ENCODE measurements at places on chromosomes 16 and 17.

GRCh38 chr17:38921756-38922411 is 3.5 kb upstream of the LASP1NB start:
- no peak for DNase-seq

- DNase-seq, result no peak
Observed at GRCh38 chr17:804541-805435, 22.6 kb downstream of the MRM3 start.

DNA sequence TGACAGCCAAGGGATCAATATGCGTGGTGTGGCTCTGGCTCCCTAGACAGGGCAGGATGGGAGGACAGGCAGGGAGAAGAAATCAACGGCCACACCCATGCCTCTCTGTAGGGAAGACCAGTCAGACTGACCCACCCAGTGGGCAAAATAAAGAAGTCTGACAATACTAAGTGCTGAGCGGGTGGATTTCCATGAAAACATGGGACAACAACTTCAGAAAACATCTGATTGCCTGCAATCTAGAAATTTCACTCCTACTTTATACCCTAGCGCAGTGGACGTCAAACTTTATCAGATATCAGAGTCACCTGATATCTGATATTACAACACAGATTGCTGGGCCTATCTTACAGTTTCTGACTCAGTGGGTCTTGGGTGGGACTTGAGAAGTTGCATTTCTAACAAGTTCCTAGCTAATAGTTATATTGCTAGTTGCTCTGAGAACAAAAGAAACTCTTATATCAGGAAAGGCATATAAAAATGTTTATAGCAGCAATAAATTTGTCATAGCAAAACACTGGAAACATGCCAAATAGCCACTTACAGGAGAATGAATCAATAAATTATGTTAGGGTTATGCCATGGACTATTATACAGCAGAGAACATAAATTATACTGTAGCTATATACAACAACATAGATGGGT is 38.4 kb downstream of the C17orf67 start:
- no peak for DNase-seq

DNA sequence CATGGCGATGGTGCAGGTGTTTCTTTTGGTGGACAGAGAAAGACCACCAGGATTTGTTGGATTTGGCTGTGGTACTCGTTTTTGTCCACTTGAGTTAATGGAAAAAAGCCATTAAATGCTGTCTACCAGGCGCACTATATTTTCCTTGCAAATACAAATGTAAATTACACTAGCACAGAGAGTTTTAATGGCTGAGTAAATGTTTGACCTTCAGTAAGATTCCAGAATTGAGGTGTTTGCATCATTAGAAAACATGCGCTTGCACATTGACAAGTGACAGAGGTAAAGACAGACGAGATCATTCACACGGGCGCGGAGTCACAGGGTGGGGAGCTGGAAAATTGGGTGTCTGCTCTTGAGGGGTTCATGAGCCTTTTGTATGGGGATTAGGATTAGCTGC is 53.5 kb upstream of the AKTIP start:
- no peak for DNase-seq

GRCh38 chr17:51121620-51122472 is 1.2 kb upstream of the SPAG9 start:
- peak; percentile 94 for DNase-seq

DNA sequence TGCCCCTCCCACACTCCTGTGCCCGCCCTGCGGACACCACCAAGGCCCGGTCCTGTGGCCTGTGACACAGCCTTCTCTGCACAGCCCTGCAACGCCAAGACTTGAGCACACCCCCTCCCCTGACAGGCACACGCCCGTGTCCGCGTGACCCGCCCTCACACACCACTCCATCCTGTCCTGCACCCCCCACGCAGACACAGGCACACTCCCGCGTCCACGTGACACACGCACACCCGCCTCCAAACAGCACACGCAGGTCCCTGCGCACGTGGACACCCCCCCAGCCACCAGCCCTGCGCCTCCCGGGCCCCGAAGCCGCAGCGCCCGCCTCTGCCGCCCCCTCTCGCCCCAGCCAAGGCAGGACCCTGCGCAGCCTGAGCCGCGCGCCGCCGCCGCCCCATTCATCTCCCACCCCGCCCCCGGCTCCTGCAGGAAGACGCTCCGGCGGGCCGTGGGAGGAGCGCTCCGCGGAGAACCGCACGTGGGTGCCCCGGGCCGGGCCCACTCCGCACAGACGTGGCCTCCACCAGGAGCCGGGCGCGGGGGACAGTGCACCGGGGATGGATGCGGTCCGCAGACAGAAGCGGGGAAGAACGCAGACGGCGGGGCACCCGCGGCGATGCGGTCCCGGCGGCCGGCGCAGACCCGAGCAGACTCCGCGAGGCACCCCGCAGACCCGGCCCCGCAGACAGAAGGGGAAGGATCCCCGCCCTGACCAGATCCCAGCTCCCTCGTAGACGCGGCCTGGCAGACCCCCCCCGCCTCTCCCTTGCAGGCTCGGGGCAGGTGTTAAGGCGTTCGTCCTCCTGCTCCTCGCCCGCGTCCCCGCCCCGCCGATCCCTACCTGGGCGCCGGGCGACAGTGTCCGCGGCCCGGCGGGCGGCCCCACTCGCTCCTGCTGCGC is 506 bp downstream of the CAMKK1 start:
- DNase-seq, result peak; percentile 55

GRCh38 chr17:630801-631200 is 83.8 kb downstream of the VPS53 start:
- no peak for DNase-seq

- DNase-seq, result no peak
Observed at GRCh38 chr17:62366191-62366590, 14.2 kb upstream of the EFCAB3 start.

GRCh38 chr16:17143546-17144419 is 327.0 kb downstream of the XYLT1 start:
- no peak for DNase-seq

DNA sequence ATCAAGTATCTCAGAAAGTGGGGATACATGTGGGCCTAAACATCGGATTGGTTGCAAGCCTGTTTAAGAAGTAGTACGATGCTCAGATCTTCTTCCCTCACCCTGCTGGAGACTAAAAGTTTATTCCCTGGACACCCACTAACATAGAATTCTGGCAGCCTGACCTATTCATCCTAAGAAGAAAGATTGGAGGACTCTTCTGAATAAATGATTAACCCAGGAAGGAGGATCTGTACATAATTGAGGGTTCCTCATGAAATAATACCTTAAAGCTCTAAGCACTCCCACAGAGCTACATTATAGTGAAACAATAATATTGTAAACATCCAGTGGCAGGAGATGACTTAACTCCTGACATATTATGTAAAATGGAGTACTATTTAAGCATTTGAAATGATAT is 111.7 kb downstream of the NLK start:
- DNase-seq, result no peak

DNA sequence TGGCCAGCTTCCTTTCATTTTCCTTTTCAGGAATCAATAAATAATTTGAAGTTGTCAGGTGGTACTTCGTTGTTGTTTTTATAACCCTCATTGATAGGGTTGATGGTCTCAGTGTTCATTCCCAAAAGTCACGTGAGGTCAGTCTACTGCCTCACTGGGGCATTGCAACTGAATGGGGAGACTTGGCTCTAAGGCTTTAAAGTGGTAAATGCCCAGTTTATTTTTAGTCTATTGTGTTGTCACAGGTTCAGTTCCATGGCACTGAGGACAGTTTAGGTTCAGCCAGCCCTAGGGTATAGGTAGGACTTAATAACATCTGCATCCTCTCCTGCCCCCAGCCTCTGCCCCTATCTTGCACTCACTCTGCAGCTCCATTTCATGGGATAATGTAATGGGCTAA is 33.5 kb upstream of the NGFR start:
- no peak for DNase-seq

DNA sequence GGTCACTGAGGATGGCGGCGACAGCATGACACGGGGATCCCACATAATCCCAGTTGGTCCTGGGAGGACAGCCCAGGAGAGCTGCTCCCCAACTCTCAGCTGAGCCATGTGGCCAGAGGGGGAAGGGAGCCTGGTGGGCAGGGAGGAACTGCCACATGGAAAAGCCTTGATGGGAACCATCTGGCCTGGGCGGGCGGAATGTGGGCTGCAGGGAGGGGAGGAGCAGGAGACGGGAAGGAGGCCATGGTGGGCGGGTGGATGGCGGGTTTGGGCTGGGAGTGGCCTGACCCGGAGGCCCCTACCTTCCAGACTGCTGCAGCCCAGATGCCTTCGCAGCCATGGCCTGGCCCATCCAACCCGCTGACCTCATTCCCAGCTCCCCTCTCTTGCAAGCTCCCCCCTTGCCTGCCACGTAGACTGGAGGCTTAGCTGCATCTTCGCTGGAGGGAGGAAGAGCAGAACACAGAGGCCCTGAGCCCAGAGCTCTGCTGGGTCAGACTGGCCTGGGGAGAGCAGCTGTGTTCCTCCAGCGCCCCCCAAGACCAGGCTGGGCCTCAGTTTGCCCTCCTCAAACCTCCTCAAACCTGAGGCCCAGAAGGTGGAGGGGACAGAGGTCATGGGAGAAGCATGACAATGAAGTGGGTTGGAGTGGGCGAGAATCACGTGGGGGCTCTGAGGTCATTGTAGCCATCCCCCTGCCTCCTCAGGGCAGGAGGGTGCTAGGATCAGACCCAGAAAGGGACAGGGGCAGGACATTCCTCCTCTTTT is 8.2 kb upstream of the COL1A1 start:
- DNase-seq, result no peak

- no peak for DNase-seq
Observed at GRCh38 chr16:20704281-20704680, 6.8 kb upstream of the ACSM1 start.

- no peak for DNase-seq
Observed at GRCh38 chr16:89146211-89147005, 25.1 kb upstream of the CDH15 start.

GRCh38 chr17:75548813-75549212 is 23.3 kb downstream of the LLGL2 start:
- DNase-seq, result no peak

DNA sequence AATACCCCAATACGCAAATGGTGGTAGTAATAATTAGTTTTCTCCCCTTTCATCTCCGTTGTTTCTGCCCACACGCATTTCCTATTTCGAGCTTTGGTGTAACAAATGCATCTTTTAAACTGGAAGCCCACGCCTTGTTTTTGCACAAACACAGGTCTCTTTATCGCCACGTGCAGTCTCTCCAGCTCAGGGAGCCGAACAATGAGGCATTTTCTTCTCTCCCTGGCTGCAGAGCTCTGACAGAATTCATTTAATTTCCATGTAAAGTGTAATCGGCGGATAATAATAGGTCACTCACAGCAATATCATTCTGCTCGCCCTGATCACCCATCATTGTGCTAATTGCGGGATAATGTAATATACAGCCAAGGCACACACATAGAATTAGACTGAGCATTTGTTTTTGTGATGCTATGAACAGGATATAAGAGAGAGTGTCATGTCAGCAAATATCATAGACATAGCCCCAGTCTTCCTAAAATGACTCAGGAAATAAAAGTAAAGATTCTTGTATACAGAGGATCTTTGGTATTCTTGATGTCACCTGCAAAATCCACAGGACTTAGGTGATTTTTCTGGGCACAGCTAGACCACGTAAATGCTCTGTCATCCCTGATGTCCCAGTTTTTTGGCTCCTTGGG is 452.6 kb upstream of the CDH11 start:
- DNase-seq, result no peak

GRCh38 chr16:77618951-77619350 is 103.4 kb upstream of the NUDT7 start:
- no peak for DNase-seq
